ENCODE measurements at places on chromosomes 6 and 20. TPM values are rescaled to one million over a fixed set of nuclear protein-coding genes. Genes with fewer than 3 reads are reported as not detected.

Gene SLA2
- not detected for total RNA-seq

Gene COL9A3
- total RNA-seq: 1.8 TPM

GRCh38 chr6:129709196-129709768 lies 695 bp downstream of the ARHGAP18 start:
- peak overlapping the region; percentile 97 for H3K27ac ChIP-seq
- H3K36me3 ChIP-seq: peaks cover 32% of the 10 kb centered on the region
- H3K4me3 ChIP-seq: peak overlapping the region; percentile 100
- H3K4me1 ChIP-seq: peaks cover 70% of the 10 kb centered on the region
- no peak for DNase-seq
- H3K27me3 ChIP-seq: peaks cover 3% of the 10 kb centered on the region

DNA sequence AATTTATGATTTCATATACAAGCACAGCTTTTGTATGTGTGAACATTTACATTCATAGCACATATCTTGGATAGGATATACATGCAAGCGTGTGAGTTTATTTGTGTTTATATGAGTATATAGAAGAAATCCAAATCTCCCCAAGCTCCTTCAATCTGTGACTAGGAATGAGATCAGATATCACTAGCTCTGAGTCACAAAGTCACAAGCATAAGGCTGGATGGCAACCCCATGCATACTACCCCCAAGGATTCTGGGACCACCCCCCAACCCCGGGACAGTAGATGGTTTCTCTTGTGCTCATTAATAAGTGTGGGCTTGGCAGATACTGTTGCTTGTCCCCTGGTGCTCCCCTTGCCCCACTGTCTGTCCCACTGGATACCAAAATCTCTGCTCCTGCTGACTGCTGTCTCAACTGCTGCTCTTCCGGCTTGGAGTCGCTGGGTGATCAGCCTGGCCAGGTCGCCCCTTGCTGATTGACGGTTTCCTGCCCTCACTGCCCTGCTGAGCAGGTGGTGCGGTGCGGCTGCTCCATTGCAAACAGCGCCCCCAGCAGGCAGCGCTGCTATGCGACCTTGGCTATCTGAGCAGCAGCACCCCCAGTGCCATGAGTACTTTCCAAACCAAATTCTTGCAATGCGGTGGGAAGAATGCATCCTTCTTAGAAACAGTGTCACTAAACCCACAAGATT lies 279.4 kb downstream of the CD83 start:
- H3K27me3 ChIP-seq: peaks cover 1% of the 10 kb centered on the region
- no peaks in the 10 kb centered on the region for H3K36me3 ChIP-seq
- peaks cover 3% of the 10 kb centered on the region for H3K4me1 ChIP-seq
- no peak overlapping the region for H3K4me3 ChIP-seq
- DNase-seq: no peak
- H3K27ac ChIP-seq: no peak overlapping the region

DNA sequence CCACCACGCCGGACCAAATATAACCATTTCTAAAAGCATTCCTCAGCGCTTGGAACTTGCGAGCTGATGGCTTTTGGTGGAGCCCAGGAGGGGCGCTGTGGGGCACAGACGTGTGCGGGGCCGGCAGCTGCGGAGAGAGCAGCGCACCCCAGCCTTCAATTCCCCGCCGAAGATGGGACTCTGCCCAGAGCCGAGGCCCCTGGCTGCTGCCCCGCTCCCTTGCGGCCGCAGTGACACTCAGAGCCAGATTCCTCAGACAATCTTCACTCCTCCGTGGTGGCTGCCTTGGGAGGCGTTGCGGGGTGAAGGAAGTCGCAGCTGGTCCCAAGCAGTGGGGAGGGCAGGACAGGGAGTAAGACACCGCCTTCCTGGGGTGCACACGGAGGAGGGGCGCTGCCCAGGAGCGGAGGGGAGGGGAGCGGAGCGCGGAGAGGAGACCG lies 87.7 kb downstream of the TMEM242 start:
- peaks cover 39% of the 10 kb centered on the region for H3K27me3 ChIP-seq
- peak overlapping the region; percentile 83 for H3K4me3 ChIP-seq
- no peak overlapping the region for H3K27ac ChIP-seq
- DNase-seq: peak; percentile 64

- no peak for DNase-seq
- H3K4me3 ChIP-seq: no peak overlapping the region
- H3K4me1 ChIP-seq: peaks cover 18% of the 10 kb centered on the region
- H3K27me3 ChIP-seq: peaks cover 8% of the 10 kb centered on the region
Measured at GRCh38 chr20:1841554-1842140, 53.6 kb upstream of the SIRPA start.

DNA sequence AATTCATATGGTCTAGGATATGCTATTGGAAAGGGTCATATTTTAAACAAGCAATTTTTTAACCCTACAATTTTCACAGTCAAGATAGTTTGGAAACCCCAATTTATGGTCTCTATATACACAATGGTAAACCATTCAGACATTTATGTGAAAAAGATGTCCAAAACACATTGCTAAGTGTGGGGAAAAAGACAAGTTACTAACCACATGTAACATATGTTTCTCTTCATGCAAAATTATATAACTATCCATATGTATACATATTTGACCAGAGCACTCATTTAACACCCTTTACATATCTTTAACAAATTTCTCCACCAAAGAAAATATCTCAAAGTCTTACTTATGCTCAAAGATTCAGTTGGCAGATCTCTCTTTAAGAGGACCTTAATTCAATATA lies 110.6 kb downstream of the RNGTT start:
- H3K4me1 ChIP-seq: no peaks in the 10 kb centered on the region
- no peak overlapping the region for H3K4me3 ChIP-seq

GRCh38 chr6:34616227-34616585 lies 60.1 kb upstream of the SPDEF start:
- DNase-seq: no peak
- no peak overlapping the region for H3K27ac ChIP-seq
- peak overlapping the region; percentile 6 for H3K4me3 ChIP-seq

Gene PREX1
- 248 TPM for total RNA-seq

DNA sequence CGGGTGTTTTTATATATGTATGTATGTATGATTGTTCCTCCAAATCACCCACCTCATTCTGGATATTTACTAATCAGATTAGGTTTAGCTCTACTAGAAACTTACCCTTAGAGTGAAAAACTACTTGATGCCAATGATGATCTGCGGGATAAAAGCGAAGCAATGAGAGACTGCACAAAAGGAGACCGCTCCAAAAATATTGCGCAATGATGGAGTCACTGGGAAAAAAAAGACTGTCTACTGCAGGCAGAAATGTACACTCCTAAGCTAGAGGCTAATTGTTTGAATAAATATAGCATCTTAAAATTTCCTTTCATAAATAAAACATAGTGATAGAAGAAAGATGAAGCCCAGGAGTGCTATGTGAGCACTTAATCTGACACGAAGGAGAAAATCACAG lies 7.3 kb downstream of the RAB32 start:
- no peak overlapping the region for H3K27ac ChIP-seq
- peaks cover 33% of the 10 kb centered on the region for H3K36me3 ChIP-seq
- H3K27me3 ChIP-seq: no peaks in the 10 kb centered on the region

DNA sequence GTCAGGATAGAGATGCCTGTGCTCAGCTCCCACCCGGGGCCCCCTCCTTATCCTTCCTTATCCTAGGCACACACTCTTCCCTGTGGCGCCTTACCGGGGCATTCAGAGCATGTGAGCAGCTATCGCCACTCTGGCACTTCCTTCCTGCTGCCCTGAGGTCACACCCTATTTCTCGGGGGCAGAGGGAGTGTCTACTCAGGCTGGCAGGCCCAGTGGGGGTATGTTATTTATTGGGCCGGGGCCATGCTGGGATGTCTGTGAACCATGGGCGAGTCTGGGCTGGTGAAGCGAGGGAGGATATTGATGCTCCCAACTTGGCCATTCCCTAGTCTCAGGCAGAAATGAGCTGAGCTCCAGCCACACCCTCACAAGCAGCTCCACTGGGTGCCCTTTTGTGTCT lies 3.9 kb upstream of the LY6G6D start:
- H3K36me3 ChIP-seq: no peaks in the 10 kb centered on the region
- no peaks in the 10 kb centered on the region for H3K4me1 ChIP-seq
- no peak overlapping the region for H3K27ac ChIP-seq
- DNase-seq: no peak

Gene BEND3
- total RNA-seq: 5.8 TPM

Gene TP53TG5
- not detected for total RNA-seq

Gene BPIFB1
- total RNA-seq: not detected

DNA sequence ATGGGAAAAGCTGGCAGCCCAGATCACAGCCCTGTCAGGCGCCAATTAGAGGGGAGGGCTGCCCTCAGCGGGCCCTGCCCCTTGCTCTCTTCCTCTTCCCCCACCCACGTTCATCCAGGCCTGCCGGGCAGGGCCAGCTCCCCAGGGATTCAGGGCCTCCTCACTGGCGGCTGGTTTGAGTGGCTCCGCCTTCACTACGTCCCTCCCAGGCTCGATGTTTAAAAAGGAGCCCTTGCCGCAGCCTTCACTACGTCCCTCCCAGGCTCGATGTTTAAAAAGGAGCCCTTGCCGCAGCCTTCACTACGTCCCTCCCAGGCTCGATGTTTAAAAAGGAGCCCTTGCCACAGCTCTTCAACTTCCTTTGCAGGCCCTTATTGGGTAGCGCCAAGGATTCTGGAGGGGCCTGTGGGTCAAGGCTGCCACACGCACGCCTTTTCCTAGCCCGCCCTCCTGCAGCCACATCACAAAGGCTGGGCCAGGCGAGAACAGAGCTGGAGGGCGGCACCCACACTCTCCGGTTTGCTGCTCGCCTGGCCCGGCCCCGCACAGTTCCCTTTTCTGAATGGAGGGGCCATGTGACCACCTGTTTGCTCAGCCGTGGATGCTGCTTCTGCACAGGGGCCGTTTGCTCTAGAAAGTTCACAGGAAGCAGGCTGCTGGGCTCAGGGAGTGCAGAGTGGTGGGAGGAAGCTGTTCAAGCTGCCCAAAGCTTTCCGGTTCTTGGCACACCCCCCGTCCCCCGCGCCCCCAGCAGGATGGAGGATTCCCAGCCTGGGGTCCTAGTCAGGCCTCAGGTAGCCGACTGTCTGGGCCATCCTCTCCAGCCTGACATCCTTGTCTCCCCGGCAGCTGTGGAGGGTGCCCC lies 1.6 kb downstream of the SLC17A9 start:
- peaks cover 5% of the 10 kb centered on the region for H3K27me3 ChIP-seq
- H3K4me1 ChIP-seq: peaks cover 10% of the 10 kb centered on the region
- no peak overlapping the region for H3K27ac ChIP-seq
- peak; percentile 53 for DNase-seq

Gene HDGFL1
- total RNA-seq: not detected

- no peak overlapping the region for H3K27ac ChIP-seq
- no peak overlapping the region for H3K4me3 ChIP-seq
- peaks cover 15% of the 10 kb centered on the region for H3K36me3 ChIP-seq
- no peak for DNase-seq
- H3K27me3 ChIP-seq: peaks cover 3% of the 10 kb centered on the region
Measured at GRCh38 chr20:34736106-34736735, 32.1 kb downstream of the TP53INP2 start.

Gene ZSWIM3
- 6.7 TPM for total RNA-seq

DNA sequence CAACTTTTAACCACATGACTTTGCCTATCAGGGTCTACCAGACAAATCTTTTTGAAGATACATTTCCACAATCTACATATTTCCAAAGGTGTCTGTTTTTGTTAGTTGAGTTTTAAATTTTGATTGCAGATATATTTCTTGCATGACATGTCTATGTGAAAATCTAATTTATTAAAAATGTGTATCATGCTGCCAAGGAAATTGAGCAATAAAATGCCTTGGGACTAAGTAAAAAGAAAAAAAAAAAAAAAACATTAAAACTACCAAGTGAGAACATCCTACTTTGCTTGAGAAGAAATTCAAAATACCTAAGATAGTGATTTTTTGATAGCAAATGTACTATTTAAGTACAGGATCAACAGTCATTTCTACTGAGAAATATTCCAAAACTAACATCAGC lies 17.7 kb downstream of the SLC17A5 start:
- no peak overlapping the region for H3K4me3 ChIP-seq
- no peak overlapping the region for H3K27ac ChIP-seq
- peaks cover 3% of the 10 kb centered on the region for H3K27me3 ChIP-seq
- peaks cover 6% of the 10 kb centered on the region for H3K4me1 ChIP-seq

GRCh38 chr6:14270925-14271788 lies 153.6 kb downstream of the CD83 start:
- no peak for DNase-seq
- no peaks in the 10 kb centered on the region for H3K27me3 ChIP-seq
- no peaks in the 10 kb centered on the region for H3K4me1 ChIP-seq
- H3K4me3 ChIP-seq: no peak overlapping the region
- no peak overlapping the region for H3K27ac ChIP-seq
- no peaks in the 10 kb centered on the region for H3K36me3 ChIP-seq

DNA sequence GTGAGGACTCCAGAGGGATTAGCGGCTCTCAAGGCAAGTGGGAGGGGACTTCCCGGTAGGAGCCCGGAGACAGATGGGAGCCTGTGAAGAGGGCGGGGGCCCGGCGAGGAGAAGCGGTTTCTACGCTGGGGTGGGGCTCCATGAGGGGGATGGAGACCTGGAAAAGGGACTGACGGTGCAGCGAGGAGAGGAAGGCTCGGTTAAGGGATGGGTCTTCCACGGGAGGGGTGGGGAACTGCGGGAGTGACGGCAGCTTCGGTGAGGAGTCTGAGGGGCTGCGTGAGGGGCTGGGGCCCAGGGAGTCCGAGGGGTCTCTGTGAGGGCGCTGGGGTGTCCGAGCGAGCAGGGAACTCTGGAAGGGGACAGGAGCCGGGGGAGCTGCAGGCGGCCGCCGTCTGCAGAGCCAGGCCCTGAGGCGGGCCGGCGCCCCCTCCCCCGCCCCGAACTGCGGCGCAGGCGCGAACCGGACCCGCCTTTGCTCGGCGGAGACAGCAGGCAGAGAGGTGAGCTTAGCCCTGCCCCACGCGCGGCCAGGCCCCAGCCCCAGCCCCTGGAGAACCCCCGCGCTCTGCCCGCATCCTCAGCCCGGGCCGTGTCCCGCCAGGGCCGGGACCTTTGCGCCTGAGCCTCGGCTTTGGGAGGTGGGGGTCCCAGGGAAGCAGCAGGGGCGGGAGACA lies at the start of gene NRSN2:
NRSN2 (plus strand) TSS at position 472 of the 677 bp plus-strand sequence. CDS start 2,533 bp downstream, outside the sequence.
- H3K4me1 ChIP-seq: peaks cover 9% of the 10 kb centered on the region
- H3K27me3 ChIP-seq: peaks cover 13% of the 10 kb centered on the region

- DNase-seq: no peak
- no peaks in the 10 kb centered on the region for H3K36me3 ChIP-seq
- peaks cover 11% of the 10 kb centered on the region for H3K4me1 ChIP-seq
Measured at GRCh38 chr20:44354979-44355497, 461 bp upstream of the HNF4A start.

Gene CFAP61
- total RNA-seq: not detected

DNA sequence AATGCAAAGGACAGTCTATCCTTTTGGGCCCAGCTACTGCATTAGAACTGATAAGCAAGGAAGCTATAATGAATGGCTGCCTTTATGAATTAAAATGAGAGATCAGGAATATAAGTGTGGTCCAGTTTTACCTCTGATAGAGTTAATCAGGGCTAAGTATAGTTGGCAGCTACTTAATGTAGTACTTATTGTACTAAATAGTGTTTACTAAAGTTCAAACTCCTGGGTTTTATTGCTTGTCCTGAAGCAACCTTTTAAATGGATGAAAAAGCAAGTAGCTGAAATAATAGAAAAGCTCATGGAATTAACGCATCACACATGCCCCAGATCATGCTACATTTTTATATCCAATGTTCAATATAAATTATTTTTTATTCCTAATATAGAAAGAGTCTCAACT lies 5.3 kb downstream of the TRMT11 start:
- no peak overlapping the region for H3K27ac ChIP-seq
- DNase-seq: no peak
- H3K4me1 ChIP-seq: no peaks in the 10 kb centered on the region

GRCh38 chr6:131532580-131533039 lies 40.4 kb upstream of the ARG1 start:
- H3K36me3 ChIP-seq: no peaks in the 10 kb centered on the region
- H3K27me3 ChIP-seq: peaks cover 2% of the 10 kb centered on the region
- DNase-seq: no peak

- H3K27ac ChIP-seq: no peak overlapping the region
- H3K36me3 ChIP-seq: no peaks in the 10 kb centered on the region
- no peak overlapping the region for H3K4me3 ChIP-seq
- peaks cover 9% of the 10 kb centered on the region for H3K4me1 ChIP-seq
- no peak for DNase-seq
- no peaks in the 10 kb centered on the region for H3K27me3 ChIP-seq
Measured at GRCh38 chr6:99276747-99277146, 72.7 kb downstream of the FAXC start.

All from endothelial cell (in vitro differentiated cells).